Psoas muscle (tissue), 8 donors: ENCODE measurements at places on chromosomes 4 and X. TPM values are rescaled to one million over a fixed set of nuclear protein-coding genes. Genes with fewer than 3 reads are reported as not detected.

The FGG gene
- polyA plus RNA-seq, result not detected

GRCh38 chrX:23919706-23920320 is 12.0 kb downstream of the CXorf58 start:
- no peak for DNase-seq

The CXCL3 gene
- 0.43 TPM for polyA plus RNA-seq

DNA sequence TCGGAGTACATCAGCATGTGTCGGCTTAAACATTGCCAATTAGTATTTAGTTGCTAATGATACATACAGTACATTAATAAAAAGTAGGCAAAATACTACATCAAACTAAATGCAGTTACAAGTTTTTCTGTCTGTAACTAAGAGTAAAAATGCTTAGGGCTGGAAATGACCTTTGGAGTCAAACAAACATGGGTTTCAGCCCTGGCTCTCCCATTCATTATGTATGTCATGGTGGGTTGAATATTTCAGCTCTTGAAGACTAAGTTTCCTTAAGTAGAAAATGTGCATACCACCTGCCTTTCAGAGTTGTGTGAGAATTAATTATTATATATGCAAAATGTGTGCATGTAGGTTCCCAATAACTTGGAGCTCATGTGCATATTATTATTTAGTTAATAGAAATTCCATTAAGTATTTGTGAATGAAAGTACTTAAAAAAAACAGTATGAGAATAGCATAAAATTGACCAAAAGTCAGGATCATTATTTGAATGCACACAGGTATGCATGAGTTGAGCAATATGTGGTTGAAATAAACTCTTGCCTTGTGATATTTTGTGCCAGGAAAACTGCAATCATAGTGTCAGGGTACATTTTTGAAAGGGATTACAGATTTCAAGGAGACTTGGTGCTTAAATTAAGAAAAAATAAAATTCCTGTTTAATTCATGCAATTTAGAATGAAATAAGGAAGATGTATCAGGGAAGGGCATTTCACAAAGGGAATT is 2048.7 kb downstream of the PCDH7 start:
- DNase-seq, result no peak

The MUC7 gene
- not detected for polyA plus RNA-seq

- DNase-seq, result no peak
Measured at GRCh38 chrX:66919280-66919832, 280.5 kb upstream of the EDA2R start.

The PGAM4 gene
- not detected for polyA plus RNA-seq

The WNK3 gene
- polyA plus RNA-seq, result 0.01 TPM

The TMEM47 gene
- 11.0 TPM for polyA plus RNA-seq

- DNase-seq, result no peak
Measured at GRCh38 chrX:116873671-116874070, 410.9 kb upstream of the CT83 start.

DNA sequence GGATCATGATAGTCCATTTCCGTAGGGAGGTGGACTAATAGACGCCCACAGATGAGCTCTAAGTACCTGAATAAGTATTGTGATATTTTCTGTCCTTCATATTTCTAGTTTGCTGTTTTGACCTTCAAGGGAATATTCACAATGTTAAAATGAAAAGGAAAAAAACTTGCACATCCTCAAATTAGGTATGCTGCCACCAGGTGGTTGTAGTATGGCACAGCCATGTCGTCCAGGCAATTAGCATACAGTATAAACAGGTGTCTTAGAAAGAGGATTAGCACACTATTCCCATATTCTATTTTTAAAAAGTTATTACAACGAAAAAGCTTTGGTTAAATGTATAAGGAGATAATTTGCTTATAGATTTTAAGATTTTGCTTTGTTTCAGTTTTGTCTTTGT is 802.0 kb downstream of the RPA4 start:
- no peak for DNase-seq

DNA sequence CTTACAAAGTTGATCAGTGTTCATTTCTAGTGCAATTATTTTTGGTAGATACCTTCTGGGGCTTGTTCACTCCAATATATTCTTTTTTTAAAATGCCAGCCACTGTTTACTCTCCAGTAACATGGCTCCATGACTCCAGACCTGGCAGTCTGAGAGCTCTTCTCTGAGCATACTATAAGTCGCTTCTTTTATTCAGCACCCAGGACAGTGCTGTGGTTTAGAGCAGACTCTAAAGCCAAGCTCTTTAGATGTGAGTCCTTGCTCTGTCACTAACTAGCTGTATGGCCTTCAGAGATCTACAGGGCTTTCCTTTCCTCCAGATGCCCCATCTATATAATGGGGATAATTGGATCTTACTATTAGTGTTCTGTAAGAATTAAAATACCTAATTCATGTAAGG is 200.2 kb upstream of the FAM241A start:
- no peak for DNase-seq

The EIF4E gene
- polyA plus RNA-seq, result 37.1 TPM

- DNase-seq, result no peak
Measured at GRCh38 chr4:140497747-140498636, at the start of gene MGAT4D. Gene MGAT4D, minus strand, starts transcription at chr4:140498293. Its CDS starts 71 bp downstream, at chr4:140498222.

The PCSK1N gene
- polyA plus RNA-seq, result not detected

- no peak for DNase-seq
Measured at GRCh38 chrX:33134164-33134563, 77.2 kb downstream of the DMD start.

The SMARCA1 gene
- polyA plus RNA-seq, result 8.5 TPM

- DNase-seq, result no peak
Measured at GRCh38 chr4:78629991-78630541, 78.5 kb downstream of the ANXA3 start.

The LANCL3 gene
- 0.06 TPM for polyA plus RNA-seq

DNA sequence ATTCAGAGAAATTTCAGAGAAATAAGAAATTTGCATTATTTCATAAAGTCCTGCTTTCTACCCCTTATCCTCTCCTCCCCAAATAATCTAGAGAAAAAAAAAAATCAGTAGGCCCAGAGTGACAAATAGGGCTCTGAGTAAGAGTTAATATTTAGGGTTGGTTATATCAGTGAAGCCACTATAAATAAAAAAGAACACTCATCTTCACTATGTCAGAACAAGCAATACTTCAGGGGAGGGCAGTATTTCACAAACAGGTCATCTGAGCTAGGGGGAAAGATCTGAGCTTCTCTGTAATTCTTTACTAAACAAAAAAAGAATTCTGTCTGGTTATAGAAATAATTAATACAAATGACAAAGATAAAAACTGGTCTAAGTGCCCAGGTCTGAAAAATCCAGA is 39.4 kb downstream of the PDE5A start:
- DNase-seq, result no peak

GRCh38 chr4:57360681-57361080 is 250.5 kb upstream of the IGFBP7 start:
- DNase-seq, result no peak

The CXCL5 gene
- 0.08 TPM for polyA plus RNA-seq

DNA sequence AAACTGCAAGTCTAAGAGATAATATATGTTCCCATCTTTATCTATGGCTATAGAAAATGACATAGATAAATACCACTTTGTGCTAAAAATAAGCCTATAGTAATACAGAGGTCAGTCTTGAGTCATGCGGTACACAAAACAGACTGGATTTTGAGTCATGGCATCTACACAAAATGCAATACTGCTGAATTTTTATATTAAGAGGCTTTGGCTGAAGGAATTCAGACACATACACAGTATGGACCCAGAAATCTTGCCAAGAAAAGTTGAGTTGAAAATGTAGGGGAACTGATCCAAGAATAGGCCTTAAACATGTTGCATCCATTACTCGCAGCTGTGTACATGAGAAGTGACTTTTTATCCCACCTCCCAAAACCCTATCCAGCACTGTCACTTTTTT is 184.4 kb downstream of the TENM3 start:
- no peak for DNase-seq

The FHIP1A gene
- polyA plus RNA-seq, result 5.0 TPM

The ADH6 gene
- not detected for polyA plus RNA-seq

DNA sequence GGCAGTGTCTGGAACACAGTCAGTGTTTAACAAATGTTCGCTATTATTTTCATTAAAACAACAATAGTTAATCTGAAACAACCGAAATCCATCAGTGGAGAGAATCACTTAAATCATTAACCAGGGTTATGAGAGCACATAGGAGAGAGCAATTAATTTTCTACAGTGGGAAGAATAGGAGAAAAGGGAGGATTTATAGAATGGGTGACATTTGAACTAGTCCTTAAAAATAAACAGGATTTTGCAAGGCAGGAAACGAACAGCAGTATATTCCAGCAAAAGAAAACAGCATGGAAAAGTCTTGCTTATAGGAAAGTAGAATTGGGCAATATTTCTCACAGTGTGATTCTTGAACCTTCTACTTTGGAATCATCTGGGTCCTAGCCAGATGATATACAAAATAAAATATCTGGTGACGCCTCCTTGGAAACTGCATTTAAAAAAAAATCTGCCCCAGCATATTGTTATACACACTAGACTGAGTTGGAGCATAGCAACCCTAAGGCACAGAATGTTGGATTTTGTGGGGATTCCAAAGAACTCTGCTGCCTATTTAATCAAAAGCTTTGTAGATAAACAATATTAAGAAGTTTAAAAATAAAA is 56.1 kb downstream of the INTS12 start:
- no peak for DNase-seq

DNA sequence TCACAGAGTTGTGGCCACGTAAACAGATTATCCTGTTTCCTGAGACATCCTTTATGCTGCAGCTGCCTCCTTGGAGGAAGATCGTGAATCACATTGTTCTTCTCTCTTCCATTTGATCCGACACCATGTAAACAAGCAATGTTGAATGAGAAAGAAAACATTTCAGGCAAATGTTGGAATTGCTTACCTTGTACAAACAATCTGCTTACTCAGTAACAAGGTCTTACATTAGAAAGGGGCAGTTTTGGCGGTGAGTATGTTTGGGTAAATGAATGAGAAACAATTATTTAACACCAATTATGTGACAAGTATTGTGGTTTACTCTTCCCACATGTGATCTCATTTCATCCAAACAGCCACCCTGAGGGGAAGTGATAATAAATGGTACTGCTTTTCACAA is 637.8 kb downstream of the RAB28 start:
- no peak for DNase-seq

The FAM47A gene
- not detected for polyA plus RNA-seq

DNA sequence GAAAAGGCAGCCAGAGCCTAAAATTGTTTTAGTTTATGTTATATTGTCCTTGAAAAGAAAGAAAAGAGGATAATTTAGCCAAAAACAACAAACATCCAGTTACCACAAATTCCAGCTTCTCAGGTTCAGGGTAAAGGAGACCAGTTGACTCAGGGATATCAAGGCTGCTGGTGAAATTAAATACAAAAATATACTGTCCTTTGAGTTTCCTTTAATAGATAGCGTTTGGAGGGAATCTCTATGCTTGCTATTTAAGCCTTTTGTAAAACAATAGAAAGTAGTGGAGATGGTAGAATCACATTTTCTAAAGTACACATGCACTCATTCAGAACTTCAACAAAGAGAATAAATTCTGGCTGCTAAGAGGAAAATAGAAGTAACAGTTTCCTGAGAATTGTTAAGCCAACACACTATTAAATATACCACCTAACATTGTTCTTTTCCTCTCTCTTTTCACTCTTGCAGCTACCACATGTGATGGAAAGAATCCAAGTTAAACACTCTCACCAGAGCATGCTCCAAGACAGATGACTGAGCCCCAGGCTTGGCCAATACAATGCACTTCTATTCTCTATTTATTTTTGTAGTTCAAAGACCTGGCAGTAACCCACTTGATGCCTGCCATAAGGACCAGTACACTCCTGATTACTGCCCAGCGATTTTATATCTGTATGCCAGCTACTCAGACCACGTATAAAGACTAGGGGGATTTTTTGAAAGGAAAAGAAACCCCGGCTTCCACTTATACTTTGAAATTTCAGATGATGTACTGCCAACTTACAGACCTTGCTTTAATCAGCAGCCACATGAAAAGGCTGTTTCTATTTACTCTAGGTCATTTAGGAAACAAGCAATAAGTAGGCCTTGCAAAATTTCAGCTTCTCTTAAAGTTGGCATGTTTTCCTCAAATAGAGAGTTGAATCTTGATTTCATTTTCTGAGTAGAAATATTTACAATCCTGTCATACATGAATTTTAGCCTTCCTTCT is 756.9 kb downstream of the FAT4 start:
- DNase-seq, result no peak

The FDCSP gene
- polyA plus RNA-seq, result not detected

The DGKK gene
- polyA plus RNA-seq, result not detected

The SEL1L3 gene
- 1.3 TPM for polyA plus RNA-seq

The FANCB gene
- polyA plus RNA-seq, result 0.40 TPM

- DNase-seq, result no peak
Measured at GRCh38 chrX:115592997-115593734, 32.2 kb downstream of the PLS3 start.

GRCh38 chr4:545612-546011 is 30.5 kb downstream of the TMEM271 start:
- no peak for DNase-seq

DNA sequence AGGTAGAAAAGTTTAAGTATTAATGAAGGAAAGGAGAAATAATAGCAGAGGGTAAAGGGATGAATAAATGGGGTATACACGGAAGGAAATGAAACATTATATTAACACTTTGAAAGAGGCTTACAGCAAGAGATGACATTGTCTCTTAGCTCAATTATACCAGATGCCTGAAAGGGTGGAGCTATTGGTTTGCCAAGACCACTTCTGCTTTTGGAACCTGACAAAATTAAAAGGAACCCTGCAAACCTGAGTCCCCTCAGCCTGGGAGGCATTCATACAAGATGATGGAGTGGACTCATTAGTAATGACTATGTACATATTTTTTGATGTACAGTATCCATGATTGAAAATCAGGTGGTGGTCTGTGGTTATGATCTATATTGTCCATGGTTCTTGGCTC is 45.1 kb upstream of the HPF1 start:
- no peak for DNase-seq

DNA sequence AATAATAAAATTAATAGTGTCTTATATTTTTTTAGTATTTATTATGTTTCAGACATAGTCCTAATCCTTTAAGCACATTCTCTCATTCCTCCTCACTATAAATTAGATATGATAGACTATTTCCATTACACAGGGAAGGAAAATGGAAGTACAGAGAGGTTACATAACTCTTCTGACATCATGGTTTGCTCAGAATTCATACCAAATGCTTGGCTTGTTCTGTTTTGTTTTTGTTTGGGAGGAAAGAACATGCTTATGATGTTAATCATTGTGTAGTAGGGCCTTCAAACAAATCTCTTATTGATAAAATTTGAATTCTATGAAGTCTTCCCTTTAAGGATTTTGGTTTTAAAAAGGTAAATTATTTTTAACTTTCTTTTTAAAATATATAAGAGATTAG is 59.5 kb downstream of the RXFP1 start:
- DNase-seq, result no peak

DNA sequence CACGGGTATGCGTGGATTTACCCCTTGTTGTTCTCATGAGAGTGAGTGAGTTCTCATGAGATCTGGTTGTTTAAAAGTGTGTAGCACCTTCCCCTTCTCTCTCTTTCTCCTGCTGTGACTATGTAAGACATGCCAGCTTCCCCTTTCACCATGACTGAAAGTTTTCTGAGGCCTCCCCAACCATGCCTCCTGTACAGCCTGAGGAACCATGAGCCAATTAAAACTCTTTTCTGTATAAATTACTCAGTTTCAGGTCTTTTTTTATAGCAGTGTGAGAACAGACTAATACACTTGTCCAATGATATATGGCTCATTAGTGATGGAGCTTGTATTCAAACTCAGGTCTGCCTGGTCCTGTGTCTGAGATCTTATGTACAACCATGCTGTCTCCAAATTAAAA is 28.5 kb upstream of the RTL3 start:
- DNase-seq, result no peak
